ENCODE measurements at places on chromosomes 3 and 15.

- no peak for DNase-seq
Observed at GRCh38 chr3:62818347-62818746, 56.9 kb downstream of the CADPS start.

GRCh38 chr3:18087988-18088387 lies 337.2 kb downstream of the SATB1 start:
- no peak for DNase-seq

DNA sequence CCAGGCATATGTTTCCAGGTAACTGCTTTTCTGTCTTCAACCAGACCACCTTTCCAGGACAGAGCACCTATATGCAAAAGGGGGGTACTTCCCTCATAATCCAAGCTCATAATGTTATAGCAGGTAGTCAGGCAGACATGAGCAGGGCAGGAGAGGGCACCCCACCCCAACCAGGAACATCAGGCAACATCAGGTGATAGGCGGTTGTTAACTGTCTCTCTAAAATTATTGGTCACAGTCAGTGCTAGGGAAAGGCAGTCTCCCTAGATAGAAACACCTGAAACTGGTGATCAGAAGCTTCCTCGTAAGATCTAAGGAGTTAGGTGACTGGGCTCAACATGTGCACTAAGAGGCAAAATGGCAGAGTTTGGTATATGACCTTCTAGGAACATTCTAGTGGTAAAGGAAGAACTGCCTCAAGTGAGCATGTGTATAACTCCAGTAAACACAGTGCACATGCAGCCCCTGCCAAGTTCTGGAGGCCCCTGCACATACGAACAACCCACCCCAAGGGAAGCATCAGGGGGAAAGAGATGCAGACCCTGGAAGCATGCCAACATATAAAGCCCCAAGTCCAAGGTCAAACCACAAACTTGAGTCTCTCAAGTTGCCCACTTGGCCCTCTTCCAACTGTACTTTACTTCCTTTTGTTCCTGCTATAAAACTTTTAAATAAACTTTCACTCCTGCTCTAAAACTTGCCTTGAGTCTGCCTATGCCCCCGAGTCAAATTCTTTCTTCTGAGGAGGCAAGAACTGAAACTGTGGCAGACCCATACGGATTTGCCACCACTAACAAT lies 270.9 kb downstream of the ULK4 start:
- no peak for DNase-seq

DNA sequence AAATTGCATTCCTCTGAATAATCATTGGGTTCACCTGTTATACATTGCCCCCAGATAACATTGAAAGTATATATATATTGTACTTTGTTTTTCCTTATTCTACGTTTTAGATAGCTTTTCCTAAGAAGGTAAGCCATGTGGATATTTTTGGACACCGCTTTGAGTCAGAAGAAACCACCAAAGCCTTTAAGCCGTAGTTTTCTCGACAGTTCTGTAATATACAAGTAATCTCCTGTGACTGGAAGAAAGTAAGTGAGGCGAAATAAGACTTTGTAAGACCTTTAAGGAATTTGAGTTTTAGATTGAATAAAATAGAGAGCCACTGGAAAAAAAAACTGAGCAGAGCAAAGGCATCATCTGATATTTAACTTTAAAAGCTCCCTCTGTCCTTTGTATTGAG lies 1092.0 kb downstream of the DIPK2A start:
- DNase-seq = no peak

- no peak for DNase-seq
Observed at GRCh38 chr15:67094001-67094826, 28.8 kb downstream of the SMAD3 start.

GRCh38 chr3:72872183-72872582 lies 15.7 kb upstream of the GXYLT2 start:
- DNase-seq = no peak

DNA sequence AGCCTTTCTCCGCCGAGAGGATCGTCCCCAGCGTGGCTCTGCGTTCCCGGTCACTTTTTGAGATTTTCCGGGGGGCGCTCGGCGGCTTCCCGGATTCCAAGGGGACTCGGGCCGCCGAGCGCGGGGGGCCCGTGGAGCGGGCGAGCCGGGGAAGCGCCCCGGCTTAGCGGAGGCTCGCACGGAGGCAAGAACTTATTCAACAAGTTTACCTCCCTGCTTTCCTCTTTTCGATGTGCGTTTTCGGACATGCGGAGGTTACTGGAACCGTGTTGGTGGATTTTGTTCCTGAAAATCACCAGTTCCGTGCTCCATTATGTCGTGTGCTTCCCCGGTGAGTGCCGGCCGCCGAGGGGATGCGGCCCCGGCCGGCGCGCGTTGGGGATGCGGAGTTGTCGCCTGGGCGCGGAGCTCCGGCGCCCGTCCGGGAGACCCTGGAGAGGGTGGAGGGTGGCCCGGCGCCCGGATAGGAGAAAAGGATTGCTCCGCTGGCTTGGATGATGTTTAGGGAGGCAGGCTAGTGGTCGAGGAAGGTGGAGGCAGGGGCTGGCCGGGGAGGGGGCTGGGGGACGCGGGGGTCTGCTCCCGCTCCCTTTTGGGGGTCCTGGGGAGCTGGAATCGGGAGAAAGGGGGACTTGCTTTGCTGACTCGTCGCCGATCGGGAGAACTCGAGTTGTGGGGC lies 810 bp downstream of the PTPRG start:
- no peak for DNase-seq

DNA sequence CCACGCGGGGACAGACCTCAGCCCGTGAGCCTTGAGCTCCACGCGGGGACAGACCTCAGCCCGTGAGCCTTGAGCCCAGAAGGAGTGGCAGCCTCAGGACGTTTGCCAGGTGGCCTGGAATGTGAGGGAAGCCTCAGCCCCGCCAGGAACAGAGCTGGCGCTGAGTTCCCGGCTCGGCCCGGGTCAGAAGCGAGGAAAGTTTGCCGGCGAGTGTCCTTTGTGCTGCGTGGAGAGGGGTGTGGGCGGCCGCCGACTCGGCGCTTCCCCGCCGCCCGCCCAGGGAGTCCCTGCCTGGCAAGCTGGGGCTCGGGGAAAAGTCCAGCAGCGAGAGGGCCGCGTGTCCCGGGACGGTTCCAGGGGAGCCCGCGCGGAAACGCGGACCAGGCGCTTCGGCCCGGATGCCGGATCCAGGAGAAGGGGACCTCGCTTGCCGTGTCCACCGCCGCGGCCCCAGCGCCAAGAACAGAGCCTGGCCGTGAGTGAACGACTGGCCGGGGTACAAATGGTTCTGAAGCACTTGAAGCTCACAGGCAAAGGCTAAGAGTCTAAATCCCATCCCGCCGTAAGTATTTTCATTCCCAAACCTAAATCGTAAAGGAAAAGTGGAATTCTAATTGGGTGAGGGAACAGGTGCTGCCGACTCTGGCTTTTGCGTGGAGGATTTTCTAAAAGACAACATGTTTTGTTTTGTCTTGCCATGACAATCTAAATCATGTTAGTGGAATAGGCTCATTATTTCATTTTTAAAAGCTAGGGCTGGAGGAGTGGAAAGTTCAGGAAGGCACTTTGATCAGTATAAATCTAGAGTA lies 1.7 kb downstream of the LRRN1 start:
- no peak for DNase-seq

- no peak for DNase-seq
Observed at GRCh38 chr3:46466871-46467403, 2.2 kb upstream of the LTF start.

DNA sequence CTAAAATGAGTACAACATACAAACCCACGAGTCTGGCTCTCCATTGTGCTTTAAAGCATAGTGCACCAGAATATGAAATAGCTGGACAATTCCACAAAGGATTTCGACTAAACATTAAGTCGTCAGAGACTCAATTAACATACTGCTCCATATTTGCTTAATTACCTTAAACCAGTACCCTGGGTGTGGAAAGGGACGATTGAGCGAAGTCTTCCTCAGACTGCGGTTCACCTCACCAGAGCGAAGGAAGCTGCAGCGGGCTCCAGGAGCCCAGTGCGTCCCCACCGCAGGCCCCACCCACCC lies 218 bp upstream of the TRPC1 start:
- DNase-seq = no peak

All from NCI-H748 treated with DMSO at 0.1 percent for 48 hours (cell line).